H9 (cell line): ENCODE measurements at places on chromosomes 13 and 19.
A peak's percentile ranks its signal among the peaks of the same experiment; 100 is the strongest.

DNA sequence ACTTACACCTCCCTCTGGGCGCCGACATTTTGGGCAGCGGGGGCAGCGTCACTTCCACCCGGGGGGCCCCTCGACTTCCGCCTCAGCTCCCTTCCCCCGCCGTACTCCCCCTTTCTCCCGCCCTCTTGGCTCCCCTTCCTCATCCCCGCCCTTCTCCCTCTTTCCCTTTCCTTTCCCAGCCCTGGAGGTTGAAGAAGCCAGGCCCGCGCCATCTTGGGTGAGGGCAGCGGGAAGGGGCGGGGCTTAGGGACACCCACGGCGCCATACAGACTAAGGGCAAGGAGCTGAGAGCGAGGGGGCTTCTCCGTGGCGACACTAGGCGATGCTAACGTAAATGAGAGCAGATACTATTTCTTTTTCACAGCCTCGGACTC, at the start of gene FIZ1:
TSS of gene FIZ1 (minus strand) at position 50 of the 374 bp plus-strand sequence. CDS start 1,652 bp downstream, outside the sequence.
- DNase-seq, result peak; percentile 98

DNA sequence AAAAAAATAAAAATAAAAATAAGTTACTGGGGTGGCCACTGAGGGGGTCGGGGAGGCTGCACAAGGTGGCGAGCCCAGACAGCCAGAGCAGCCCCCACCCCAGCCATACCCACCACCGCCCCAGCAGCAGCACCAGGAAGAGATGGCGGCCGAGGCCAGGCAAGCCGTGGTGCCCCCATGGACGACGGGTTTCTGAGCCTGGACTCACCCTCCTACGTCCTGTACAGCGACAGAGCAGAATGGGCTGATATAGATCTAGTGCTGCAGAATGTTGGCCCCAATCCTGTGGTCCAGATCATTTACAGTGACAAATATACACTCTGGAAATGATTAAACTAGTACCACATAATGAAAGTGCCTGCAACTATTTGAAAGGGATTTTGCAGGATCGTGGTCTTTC, 71.6 kb upstream of the ZDHHC20 start:
- DNase-seq, result no peak

DNA sequence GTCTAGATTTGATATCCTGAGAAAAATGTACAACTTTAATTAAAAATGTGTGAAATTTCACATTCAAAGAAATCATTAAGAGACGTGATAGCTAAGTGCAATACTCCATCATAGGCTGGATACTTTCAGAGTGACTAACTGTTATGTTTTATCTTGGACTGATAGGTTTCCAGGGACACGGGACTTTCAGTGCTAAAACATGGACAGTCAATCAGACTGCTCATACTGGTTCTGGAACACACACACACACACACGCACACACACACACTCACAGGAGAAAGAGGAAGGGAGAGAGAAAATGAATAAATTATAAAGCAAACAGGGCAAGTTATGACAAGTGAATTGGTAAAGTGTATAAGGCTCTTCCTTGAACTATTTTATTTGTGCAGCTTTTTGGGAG, 955.9 kb downstream of the SLITRK5 start:
- DNase-seq, result no peak

DNA sequence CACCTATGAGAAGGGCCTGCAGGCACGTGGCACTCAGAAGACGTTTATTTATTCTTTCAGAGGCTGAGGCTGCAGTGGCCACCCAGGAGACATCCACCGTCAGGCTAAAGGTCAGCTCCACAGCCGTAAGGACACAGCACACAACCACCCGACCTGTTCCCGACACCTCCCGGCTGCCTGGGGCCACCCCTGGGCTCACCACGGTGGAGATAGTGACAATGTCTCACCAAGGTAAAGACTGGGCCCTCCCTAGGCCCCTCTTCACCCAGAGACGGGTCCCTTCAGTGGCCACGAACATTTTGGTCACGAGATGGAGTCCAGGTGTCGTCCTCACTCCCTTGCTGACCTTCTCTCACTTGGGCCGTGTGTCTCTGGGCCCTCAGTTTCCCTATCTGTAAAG, 32.5 kb downstream of the SPC24 start:
- DNase-seq, result no peak

DNA sequence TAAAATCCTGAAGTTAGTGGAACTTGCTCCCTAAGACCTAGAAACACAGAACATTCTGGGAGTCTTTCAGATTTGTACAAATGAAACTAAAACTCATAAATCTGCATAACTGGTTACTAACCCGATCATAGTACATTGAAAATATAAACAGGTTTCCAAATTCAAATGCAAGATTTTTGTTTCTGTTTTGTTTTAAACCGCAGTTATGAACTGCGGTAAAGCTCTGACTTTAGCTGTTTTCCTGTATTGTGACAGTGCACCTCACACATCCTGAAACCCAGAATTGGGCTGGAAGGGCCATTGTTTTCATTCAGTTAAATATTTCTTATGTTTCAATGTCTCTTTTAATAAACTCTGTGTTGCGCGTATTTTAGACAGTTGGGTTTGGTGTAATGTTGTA, 204.7 kb downstream of the SHISA2 start:
- no peak for DNase-seq

GRCh38 chr19:36060430-36060829, 5.7 kb downstream of the WDR62 start:
- DNase-seq, result peak; percentile 49

DNA sequence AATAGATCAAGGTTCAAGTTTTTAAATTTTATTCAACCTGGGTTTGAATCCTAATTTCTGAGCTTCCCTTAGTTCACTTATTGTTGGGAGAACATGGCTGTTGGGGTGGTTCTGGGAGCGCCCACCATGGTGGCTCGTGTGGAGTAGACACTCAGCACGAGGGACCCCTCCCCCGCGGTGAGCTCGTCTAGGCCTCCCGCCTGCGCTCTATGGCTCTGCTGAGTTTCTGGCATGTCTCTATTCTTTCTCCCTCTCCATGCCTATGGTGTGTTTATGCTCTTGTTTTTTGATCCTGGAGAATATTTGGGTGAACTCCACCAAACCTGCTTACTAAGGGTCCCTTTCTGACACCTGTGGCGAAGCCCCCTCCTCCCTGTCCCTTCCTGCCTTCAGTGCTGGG, 1.6 kb upstream of the EPN1 start:
- DNase-seq, result no peak

GRCh38 chr19:12111943-12112637, 28.1 kb downstream of the ZNF20 start:
- no peak for DNase-seq

DNA sequence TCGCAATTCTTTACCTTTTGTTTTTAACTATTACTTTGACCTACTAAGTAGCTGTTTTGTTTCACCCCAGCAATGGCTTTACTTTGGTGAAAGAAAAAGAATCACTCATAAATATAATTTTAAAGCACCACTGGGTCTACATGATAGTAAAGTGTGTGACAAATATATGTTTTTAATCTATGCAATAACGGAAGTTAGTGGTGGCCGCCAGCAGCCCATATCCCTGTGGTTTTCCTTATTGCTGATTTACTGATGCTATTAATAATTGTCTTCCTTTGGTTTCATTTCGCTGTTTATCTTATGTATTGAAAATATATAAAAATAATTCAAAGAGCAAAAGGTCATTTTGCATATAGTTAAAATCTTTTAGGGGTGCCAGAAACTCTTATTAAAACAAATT, 491.3 kb downstream of the DIAPH3 start:
- no peak for DNase-seq

GRCh38 chr13:59696271-59696670, 467.5 kb downstream of the DIAPH3 start:
- DNase-seq, result no peak

DNA sequence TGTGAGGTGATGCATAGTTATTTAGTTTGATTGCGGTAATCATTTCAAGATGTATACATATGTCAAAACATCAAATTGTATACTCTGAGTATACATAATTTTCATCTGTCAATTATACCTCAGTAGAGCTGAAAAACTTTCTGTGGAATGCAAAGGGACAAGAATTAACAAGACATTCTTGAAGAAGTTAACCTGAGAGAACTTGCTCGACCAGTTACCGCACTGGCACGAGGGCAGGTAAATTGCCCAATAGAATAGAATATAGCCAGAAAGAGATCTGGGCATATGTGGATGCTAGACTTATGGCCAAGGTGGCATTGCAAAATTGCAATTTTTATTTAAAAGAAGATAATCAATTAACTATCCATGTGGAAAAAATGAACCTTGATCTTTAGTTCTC, 42.3 kb upstream of the GJB6 start:
- DNase-seq, result no peak

GRCh38 chr19:44927746-44928145, 13.3 kb downstream of the APOC1 start:
- no peak for DNase-seq

DNA sequence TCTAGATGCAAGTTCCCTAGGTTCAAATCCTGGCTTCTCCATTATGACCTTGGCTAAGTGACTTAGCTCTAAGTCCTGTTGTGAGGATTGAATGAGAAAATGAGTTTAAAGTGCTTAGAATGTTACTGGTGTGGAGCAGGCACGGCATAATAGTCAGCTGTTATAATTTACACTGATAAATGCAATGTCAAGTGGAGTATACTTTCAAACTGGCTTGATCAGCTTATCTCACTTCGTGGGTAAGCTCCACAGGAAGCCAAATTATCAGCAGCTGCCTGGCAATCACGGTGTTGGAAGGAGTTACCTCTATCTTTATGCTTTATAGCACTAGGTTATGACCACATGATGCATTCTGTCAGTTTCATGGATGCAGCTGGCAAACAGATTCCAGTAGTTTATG, 272.8 kb downstream of the OLFM4 start:
- DNase-seq, result no peak

DNA sequence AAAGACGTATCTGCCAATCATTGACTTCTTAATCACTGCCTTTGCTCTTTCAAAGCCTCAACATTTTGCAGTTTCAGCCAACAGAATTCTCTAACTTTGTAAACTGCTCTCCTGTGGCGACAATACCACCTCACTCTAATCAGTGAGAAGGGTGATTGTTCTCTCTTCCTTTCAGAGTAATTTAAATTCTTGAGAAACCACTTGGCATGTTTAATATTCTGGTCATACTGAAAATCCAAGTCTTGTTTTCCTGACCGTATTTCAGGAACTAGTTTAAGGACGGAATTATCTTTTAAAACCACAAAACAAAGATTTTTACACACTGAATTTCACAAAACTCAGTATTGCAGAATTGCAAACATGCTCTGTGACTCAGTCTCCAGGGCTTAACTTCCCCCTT, 5.2 kb upstream of the CDC16 start:
- DNase-seq, result no peak

DNA sequence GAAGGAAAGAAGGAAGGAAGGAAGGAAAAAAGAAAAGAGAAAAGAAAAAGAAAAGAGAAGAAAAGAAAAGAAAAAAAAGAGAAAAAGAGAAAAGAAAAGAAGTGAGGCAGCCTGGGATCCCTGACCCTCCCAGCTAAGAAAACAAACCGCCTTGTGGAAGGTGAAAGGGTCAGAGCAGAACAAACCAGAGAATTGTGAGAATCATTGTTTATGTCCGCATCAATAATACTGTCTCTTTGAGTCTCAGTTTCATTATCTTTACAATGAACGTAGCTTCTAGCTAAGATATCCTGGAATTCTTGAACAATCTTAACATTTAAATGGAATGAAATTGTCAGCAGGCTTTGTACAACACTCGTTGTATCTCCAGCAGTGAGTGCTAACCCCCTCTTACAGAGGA, 66.4 kb upstream of the SERP2 start:
- no peak for DNase-seq

- no peak for DNase-seq
Measured at GRCh38 chr13:48263196-48263595, 30.2 kb downstream of the ITM2B start.

DNA sequence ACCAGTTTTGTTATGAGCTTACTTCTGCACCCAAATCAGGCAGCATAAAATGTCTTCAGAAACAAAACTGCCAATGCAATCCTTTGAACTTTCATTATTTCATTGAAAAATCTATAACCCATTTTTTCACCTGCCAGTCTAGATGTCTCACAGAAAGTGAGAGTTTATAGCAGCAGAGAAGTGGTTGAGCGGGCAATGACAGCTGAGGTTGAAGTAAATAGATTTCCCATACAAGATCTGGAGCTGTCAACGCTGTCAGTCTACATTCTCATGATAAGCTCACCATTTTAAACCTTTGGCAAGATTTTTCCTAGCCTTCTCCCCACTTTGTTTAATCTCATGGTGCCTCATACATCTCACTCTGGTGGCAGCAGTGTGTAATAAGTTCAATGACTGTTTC, 1144.9 kb upstream of the PCDH9 start:
- no peak for DNase-seq

- DNase-seq, result no peak
Measured at GRCh38 chr13:58655086-58655485, 1023.5 kb downstream of the PCDH17 start.

DNA sequence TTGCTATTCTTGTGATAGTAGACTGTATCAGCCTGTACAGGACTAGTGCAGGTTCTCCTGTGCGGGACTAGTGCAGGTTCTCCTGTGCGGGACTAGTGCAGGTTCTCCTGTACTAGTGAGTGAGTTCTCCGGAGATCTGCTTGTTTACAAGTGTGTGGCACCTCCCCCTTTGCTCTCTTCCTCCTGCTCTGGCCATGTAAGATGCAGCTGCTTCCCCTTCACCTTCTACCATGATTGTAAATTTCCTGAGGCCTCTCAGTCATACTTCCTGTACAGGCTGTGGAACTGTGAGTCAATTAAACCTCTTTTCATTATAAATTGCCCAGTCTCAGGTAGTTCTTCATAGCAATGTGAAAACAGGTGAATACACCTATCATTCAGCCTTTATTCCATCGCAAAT, 289.6 kb downstream of the TEX29 start:
- DNase-seq, result peak; percentile 5

DNA sequence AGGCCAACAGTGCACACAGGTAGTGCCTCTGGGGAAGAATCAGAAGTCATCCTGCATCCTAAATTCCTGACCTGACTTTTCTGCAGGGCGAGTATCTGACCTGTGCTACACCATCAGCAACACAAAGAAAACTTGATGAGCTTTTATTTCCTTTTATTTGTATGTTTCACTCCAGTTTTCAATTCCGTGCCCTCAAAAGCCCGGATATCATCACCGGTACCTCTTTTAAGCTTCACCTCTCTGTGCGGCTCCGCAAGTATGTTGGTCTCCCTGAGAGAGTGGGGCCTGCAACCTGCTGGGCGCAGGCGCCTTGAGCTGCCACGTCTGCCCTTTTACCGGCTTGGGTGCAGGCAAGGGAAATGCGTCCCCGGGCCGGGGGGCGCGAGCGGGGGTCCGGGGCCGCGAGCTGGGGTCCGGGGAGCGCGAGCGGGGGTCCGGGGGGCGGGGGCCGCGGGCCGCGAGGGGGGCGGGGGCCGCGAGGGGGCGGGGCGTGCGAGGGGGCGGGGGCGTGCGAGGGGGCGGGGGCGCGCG, 4.3 kb upstream of the DUXA start:
- DNase-seq, result peak; percentile 75

GRCh38 chr19:41411968-41412265, 14.3 kb downstream of the BCKDHA start:
- no peak for DNase-seq

DNA sequence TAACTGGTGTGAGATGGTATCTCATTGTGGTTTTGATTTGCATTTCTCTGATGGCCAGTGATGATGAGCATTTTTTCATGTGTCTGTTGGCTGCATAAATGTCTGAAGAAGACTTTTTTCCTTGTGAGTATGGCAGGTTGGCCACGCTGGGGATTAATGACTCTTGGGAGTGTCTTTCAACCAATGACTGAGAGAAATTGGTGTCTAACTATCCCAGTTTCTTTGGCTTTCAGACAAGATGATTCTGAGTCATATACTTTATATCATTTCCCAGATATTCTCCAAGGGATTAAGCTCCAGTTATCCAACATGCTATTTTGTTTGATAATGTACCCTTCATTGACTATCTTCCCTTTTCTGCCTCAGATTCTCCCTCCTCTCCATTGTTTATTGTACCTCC, 35.5 kb upstream of the CSNK1A1L start:
- DNase-seq, result no peak
